Suppressor macrophage (primary cell): ENCODE measurements at places on chromosomes 5 and 9.

GRCh38 chr9:127589955-127590370 is 22.1 kb upstream of the STXBP1 start:
- DNase-seq = peak; percentile 64

DNA sequence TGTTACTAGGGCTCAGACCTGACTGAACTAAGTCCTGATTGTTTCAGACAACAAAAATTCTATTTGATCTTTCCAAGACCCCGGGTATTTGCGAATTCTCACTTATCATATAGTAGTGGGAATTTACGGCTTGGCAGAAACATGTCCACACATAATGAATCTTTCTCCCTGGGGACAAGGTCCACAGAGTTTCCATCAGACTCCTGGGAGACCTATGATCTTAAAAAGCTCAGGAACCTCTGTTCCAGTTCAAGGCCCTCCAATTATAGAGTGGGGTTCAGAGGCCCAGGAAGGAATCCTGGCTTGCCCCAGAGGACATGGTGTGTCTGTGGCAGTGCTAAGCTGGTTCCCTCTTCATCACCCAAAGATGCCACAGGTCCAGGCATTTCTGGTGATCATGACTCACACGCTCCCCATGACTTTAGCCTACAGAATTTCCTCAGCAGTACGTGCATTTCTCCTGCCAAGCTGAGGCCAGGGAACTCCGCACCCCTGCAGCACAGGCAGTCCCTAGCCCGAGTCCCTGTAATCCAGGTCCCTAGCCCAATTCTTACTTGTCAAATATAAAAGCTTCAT is 12.6 kb downstream of the RAPGEF1 start:
- peak; percentile 91 for DNase-seq

DNA sequence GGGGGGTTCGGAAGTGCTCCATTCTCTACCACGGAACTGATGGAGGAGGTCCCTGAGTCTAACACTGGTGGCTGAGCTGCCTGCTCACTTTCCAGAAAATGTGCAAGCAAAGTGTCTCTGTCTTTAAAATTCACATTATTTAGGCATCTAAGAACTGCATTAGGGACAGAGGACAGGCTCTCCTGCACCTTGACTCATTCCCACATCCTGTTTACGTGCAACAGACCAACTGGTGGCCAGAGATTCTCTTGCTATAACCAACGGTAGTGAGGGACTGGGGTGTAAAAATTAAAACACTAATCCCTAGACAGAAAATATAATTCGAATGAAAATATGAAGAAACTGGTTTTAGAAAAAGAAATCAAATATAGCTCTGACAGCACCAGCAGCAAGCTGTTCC is 320.9 kb downstream of the IRX2 start:
- DNase-seq = no peak

- no peak for DNase-seq
Observed at GRCh38 chr5:44331471-44332050, 57.7 kb downstream of the FGF10 start.

- no peak for DNase-seq
Observed at GRCh38 chr5:83741571-83741970, 20.9 kb upstream of the HAPLN1 start.

DNA sequence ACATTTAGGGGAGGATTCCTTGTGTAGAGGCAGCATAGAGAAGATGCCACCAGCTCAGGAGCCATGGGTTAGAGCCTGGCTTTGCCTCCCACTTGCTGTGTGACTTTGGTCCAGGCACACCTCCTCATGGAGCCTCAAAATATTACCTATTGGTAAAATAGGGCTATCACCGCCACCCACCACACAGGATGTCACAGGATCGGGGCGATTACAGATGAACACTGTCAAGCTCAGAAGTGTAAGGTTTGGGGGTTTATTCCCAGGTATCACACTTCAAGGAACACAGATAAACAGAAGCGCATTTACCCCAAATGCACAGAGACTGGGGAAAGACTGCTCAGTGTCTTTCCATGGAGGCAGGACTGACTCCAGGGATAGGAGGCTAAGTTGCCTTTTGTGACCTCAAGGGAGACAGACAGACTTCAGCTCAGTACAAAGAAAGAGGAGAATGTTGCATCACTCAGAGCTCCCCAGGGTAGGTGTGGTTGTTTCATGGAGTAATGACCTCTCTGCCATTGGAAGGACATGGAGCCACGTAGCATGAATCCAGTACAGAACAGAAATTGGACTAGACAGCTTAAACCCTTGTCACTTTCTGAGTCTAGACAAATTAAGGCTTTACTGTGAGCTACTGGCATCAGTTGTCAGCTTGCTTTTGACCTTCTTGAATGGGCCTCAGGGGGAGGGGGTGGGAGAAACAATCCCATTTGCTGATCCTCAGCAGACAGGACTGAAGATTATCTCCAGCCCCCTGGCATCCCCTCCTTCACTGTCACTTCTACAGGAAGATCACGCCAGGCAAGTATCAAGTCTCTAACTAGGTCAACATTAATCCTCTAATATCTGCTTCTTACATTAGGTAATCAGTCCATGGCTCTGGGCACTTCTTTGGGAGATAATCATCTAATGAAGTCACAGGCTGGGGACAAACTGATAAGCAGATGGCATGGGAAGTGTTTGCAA is 6.5 kb downstream of the TRAF1 start:
- no peak for DNase-seq

GRCh38 chr9:38619556-38620447 is 594 bp downstream of the ANKRD18A start:
- peak; percentile 40 for DNase-seq

- no peak for DNase-seq
Observed at GRCh38 chr5:121913418-121913817, 48.4 kb upstream of the SRFBP1 start.

DNA sequence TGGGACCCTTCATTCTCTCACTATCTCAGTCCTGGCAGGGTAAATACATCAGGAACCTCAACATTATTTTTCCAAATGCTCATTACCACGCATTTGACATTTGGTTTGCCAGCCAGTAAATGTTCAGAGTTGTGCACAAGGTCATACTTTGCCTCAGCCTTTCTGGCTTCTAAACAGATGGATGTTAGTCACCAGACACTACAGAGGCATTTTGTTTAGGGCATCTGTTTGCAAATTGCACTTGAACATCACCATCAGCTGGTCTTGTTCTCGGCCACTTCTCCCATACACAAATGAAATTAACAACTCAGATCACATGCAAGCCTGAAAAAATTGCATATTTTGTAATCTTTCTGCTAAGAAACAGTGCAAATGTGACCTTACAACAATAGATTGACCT is 75.0 kb upstream of the SLC1A1 start:
- no peak for DNase-seq

GRCh38 chr5:93924628-93925027 is 183.2 kb upstream of the POU5F2 start:
- DNase-seq = no peak

GRCh38 chr5:72346398-72346797 is 26.2 kb downstream of the PTCD2 start:
- DNase-seq = no peak

- DNase-seq = peak; percentile 87
Observed at GRCh38 chr9:94639061-94639998, at the start of gene FBP1. Gene FBP1, minus strand, starts transcription at chr9:94639518. Its CDS starts 208 bp downstream, at chr9:94639310.

- DNase-seq = peak; percentile 88
Observed at GRCh38 chr5:43019614-43020398, 20.3 kb downstream of the ANXA2R start.

GRCh38 chr5:36164461-36164860 is 12.6 kb downstream of the SKP2 start:
- DNase-seq = no peak

- DNase-seq = peak; percentile 17
Observed at GRCh38 chr5:149824120-149824519, 94.0 kb downstream of the PPARGC1B start.

GRCh38 chr5:67004730-67005350 is 191.8 kb downstream of the CD180 start:
- no peak for DNase-seq
